ENCODE measurements at places on chromosomes 6 and 20.

DNA sequence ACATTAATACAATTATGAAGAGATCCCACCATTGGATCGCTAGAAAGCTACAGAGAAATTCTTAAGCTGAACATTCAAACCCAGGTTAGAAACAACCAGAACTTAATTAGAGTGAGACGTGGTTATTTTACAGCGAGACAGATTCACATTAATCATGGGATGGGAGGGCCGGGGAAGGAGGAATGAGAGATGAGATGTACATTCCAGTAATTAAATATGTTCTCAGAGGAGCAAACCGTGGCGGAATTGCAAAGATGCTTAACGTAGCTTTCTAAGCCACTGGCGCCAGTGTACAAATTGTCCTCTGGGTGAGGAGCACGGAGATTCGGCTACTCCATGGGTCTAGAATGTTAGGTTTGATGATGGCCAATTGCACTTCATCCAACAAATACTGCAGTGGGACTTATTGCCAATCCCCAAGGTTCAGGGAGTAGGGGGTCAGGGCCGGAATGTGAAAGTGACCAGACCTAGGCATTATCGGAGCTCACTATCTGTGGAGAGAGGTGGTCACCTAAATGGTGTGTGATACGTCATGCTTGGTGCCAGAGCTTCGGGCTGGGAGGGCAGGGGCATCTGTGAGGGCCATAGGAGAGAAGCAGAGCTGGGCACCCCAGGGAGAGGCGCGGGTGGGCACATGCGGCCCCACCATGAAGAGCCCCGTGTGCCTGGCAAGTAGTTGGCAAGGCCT is 114.7 kb downstream of the EDN3 start:
- no peak for DNase-seq

DNA sequence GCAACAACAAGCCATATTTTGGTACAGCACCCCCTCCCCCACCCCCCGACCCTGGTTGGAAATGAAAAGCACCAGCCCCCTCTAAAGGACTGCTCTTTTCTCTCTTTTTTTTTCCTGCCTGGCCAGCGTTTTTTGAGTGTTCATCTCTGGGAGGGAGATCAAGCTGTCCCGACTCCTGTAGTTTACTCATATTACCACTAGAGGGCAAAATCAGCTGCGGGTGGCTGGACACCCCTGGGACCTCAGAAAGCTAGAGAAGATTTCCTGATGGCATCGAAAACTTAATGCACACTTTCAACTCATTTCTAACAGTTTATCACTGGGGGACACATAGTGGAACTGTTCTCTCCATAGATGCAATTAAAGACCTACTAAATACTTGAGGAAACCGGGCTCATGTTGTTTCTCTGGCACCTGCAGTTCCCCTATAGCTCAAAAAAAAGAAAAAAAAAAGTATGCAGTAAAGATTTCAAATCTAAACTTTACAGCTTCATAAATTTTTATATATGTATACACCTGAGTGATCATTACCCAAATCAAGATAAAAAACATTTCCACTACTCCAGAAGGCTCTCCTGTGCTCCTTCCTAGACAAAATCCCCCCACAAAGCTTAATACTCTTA is 24.4 kb downstream of the CNBD2 start:
- DNase-seq, result no peak

- no peak for DNase-seq
Measured at GRCh38 chr20:57458400-57459160, 66.4 kb downstream of the CTCFL start.

DNA sequence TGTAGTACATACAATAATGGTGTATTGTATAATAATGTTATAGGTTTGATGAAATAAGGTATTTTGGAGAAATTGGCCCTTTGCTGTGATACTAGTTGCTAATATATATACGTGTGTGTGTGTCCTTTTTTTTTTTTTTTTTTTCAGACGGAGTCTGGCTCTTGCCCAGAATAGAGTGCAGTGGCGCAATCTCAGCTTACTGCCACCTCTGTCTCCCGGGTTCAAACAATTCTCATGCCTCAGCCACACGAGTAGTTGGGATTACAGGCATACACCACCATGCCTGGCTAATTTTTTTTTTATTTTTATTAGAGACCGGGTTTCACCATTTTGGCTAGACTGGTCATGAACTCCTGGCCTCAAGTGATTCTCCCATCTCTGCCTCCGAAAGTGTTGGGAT is 23.3 kb downstream of the SENP6 start:
- no peak for DNase-seq

DNA sequence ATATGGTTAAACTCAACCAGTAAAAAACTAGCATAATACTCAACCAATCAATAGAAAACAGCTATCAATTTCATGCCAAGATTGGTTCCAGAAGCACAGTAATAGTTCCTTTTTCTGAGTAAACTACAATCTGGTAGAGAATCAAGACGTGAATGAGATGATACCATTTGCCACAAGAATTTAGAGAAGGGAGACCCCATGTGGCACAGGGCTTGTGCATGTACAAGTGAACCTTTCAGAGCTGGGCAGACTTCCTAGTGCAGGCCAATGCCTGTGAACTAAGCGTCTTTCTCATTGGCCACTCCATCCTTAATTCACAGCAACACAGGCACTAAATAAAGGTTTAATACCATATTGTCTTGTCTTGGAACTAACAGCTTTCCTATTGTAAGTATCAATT is 213.5 kb downstream of the RFPL4B start:
- DNase-seq, result no peak

GRCh38 chr20:4180356-4180755 is 165.0 kb upstream of the RNF24 start:
- no peak for DNase-seq

DNA sequence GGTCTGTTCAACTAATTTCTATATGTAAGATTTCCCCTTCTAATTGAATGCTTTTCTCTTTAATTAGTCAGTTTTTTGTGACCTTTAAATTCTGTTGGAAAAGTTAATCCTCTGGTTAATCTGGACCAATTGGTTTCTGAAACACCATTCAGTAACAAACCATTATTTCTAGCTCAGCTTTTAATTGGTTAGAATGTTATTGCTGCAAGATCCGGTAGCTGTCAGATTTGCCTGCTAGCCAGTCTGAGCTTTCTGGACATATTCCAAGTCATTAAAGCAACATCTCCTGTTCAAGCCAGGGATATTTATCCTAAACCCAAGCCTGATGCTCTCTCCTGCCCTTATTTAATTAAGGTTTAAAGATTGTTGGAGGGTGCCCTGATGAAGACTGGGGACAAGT is 55.1 kb upstream of the FBXL4 start:
- DNase-seq, result no peak

GRCh38 chr6:398558-399078 is 7.1 kb downstream of the IRF4 start:
- no peak for DNase-seq

- DNase-seq, result peak; percentile 52
Measured at GRCh38 chr6:130303431-130303830, 62.4 kb upstream of the TMEM200A start.

GRCh38 chr6:149834513-149835481 is 29.4 kb downstream of the LRP11 start:
- no peak for DNase-seq

GRCh38 chr6:109465772-109466171 is 10.2 kb upstream of the MICAL1 start:
- no peak for DNase-seq

GRCh38 chr20:19875376-19876221 is 117.5 kb downstream of the RIN2 start:
- DNase-seq, result no peak

DNA sequence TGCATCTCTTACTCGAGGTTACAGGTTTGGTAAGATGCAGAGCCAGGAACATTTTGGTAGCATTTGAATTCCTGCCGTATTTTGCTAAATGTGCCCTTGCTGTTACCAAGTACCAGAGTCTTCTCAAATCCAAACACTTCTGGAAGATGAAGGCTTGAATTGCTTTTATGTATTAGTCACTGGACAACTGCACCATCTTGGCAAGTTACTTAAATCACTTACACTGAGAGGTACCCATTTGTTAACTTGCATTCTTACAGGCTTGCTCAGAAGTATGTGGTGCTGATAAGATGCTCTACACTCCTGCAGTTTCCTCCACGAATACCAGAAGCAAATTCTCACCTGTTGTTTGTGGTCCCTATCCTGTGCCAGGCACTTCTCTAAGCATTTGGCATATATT is 12.7 kb downstream of the IL22RA2 start:
- no peak for DNase-seq

- DNase-seq, result no peak
Measured at GRCh38 chr20:9590189-9590588, 75.8 kb downstream of the LAMP5 start.

GRCh38 chr6:136527831-136528230 is 22.4 kb downstream of the MAP7 start:
- DNase-seq, result peak; percentile 0

DNA sequence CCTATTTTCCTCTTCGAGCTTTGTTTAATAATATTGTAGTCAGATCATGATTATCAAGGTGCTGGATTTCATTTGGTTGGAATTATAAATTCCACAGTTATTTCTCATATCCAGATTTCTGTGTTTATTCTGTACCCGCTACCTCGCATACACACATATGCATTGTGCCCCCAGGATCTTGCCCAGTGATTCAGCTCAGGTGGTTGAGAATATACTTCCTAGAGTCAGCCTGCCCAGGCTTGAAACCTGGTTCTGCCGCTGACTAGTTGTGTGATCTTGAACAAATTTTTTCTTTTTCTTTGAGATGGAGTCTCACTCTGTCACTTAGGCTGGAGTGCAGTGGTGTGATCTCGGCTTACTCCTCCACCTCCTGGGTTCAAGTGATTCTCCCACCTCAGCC is 14.7 kb downstream of the GINM1 start:
- no peak for DNase-seq

- no peak for DNase-seq
Measured at GRCh38 chr20:46275091-46275490, 33.2 kb downstream of the CDH22 start.

GRCh38 chr6:159184559-159184958 is 15.4 kb downstream of the FNDC1 start:
- DNase-seq, result peak; percentile 51

DNA sequence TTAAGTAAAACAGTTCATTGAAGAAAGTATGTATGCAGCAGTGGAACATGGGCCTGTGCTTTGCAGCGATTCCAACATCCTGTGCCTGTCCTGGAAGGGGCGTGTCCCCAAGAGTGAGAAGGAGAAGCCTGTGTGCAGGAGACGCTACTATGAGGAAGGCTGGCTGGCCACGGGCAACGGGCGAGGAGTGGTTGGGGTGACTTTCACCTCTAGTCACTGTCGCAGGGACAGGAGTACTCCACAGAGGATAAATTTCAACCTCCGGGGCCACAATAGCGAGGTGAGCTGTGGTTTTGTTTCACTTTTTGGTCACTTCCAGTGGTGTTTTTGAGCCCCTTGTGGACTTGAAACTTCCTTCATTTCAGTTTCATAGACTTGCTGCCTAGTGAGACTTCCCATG is 1.7 kb downstream of the TULP4 start:
- DNase-seq, result no peak

- no peak for DNase-seq
Measured at GRCh38 chr20:18412221-18412901, 54.5 kb downstream of the DZANK1 start.

- no peak for DNase-seq
Measured at GRCh38 chr6:142946924-142947713, 2.1 kb upstream of the HIVEP2 start.

GRCh38 chr20:14116037-14116436 is 120.7 kb downstream of the MACROD2 start:
- DNase-seq, result no peak

DNA sequence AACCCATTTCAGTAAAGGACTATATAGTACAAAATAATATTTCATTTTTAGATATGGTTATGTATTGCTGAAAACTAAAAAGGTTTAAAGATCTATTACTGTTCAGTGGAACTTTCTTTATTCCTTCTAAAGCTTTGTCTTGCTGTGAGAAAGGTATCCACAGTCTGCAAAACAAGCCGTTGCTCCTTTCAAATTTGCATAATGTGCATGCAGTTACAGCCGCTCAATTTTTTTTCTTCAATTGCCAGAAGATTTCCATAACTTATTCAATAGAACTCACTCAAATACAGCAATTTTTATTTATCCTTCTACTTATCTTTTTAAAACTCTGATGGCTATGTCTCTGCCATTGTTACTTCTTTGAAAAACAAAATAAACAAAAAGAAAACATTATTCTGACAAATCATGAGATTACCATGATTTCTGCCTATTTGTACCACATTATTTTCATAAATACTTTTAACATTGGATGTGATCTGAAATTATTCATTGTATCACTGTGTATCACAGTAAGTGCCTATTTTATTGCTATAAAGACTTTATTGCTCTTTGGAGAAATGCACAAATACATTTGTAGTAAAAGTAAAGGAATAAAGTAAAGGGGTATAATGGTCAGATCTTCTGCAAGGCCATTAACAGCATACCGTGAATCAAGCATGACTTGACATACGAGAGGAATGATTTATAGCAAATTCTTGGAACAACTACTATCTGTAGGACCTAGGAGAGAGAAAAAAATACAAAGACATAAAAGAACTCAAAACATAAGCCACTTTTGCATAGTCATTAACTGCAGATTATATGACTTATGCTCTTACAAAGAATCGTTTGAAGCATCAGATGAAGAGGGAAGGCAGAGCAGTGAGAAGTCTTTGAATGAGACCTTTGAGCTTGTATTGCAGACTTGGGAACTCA is 29.6 kb upstream of the HBS1L start:
- no peak for DNase-seq

DNA sequence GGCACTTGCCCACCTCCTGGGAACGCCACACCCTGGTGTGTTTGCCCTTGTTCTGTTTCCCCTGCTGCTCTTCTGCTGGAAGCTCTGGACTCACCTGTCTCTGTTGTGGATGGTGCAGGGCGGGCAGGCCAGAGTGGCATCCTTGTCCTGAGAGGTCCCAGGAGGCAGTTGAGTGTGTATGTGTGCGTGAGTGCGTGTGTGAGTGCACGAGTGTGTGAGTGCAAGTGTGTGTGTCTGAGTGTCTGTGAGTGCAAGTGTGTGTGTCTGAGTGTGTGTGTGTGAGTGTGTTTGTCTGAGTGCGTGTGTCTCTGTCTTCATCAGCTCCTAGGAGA is 12.2 kb downstream of the IGF2R start:
- DNase-seq, result no peak

GRCh38 chr6:2940010-2940850 is 31.1 kb downstream of the SERPINB6 start:
- DNase-seq, result no peak

GRCh38 chr6:116016846-116017545 is 43.7 kb downstream of the FRK start:
- DNase-seq, result no peak

GRCh38 chr20:5730131-5730530 is 20.1 kb upstream of the SHLD1 start:
- no peak for DNase-seq

DNA sequence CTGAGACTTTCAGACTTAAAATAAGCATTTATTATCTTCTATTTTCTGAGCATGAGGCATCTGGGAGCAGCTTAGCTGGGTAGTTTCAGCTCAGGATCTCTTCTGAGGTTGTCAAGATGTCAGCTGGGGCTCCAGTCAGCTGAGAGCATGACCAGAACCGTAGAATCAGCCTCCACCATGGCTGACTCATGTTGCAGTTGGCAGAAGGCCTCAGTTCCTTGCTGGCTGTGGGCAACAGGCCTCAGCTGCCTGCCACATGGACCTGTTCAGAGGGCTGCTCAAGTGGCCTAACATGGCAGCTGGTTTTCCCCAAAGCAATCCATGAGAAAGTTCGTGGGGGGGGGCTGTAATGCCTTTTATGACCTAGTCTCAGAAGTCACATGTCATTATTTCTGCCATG is 142.3 kb downstream of the LY86 start:
- peak; percentile 71 for DNase-seq
